ENCODE measurements at places on chromosomes 11 and 22. TPM values are rescaled to one million over a fixed set of nuclear protein-coding genes. Genes with fewer than 3 reads are reported as not detected.

LARGE1 gene
- total RNA-seq, result 4.5 TPM

DERL3 gene
- 3.1 TPM for total RNA-seq

OVOL1 gene
- not detected for total RNA-seq

MADD gene
- total RNA-seq, result 15.3 TPM

ISX gene
- not detected for total RNA-seq

XKR3 gene
- total RNA-seq, result not detected

SPON1 gene
- total RNA-seq, result 0.13 TPM

PNPLA5 gene
- total RNA-seq, result not detected

FIBIN gene
- total RNA-seq, result not detected

HBB gene
- total RNA-seq, result not detected

HIRA gene
- 17.7 TPM for total RNA-seq

OTOG gene
- total RNA-seq, result not detected

H19 gene
- total RNA-seq, result 6.5 TPM

OR8D1 gene
- total RNA-seq, result not detected

UPK3A gene
- total RNA-seq, result not detected

SMIM38 gene
- not detected for total RNA-seq

SBF1 gene
- 47.4 TPM for total RNA-seq

MMP8 gene
- not detected for total RNA-seq

OR51M1 gene
- total RNA-seq, result not detected

FGF19 gene
- not detected for total RNA-seq

CRYAB gene
- total RNA-seq, result not detected

DDI1 gene
- total RNA-seq, result not detected

ZNF195 gene
- 14.7 TPM for total RNA-seq

OR2AG1 gene
- not detected for total RNA-seq

P4HA3 gene
- 5.7 TPM for total RNA-seq

RAB38 gene
- total RNA-seq, result 12.3 TPM

MRPL49 gene
- 64.6 TPM for total RNA-seq

Data from mammary microvascular endothelial cell (primary cell).